ENCODE measurements at places on chromosomes 7 and 10. TPM values are rescaled to one million over a fixed set of nuclear protein-coding genes. Genes with fewer than 3 reads are reported as not detected.

STK32C gene
- total RNA-seq = 21.5 TPM

EPO gene
- not detected for total RNA-seq

DNA sequence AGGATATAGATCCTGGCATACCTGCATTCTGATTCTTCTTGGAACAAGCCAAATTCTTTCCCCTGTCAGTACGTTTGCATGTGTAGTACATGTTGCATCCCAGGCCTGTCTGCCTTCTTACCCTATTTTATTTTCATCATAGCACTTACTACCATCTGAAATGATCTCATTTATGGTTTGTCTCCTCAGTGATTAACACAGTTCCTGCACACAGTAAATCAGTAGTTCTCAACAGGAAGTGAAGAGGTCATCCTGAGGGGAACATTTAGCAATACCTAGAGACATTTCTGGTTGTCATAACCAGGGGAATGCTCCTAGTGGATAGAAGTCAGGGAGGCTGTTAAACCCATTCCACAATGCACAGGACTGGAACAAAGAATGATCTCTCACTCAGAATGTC, 38.2 kb upstream of the SLC26A4 start:
- peak; percentile 73 for DNase-seq

DNA sequence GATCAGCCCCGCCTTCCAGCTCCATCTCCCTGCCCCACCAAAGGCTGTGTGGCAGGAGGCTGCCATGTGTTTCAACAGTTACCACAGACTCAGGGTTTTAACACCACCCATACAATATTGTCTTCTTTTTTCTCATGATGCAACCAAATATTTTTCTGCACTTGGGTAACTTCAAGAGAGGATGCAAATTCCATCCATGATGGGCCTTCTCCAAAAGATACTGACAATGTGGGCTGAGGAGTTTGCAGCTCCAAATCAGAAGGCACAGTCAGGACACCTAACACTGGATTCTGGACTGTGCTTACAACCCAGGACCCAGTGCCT, 347.9 kb downstream of the GRID1 start:
- no peak for DNase-seq

PLAU gene
- 60.1 TPM for total RNA-seq

GRCh38 chr7:3725155-3726059, 424.4 kb downstream of the SDK1 start:
- peak; percentile 21 for DNase-seq

DNA sequence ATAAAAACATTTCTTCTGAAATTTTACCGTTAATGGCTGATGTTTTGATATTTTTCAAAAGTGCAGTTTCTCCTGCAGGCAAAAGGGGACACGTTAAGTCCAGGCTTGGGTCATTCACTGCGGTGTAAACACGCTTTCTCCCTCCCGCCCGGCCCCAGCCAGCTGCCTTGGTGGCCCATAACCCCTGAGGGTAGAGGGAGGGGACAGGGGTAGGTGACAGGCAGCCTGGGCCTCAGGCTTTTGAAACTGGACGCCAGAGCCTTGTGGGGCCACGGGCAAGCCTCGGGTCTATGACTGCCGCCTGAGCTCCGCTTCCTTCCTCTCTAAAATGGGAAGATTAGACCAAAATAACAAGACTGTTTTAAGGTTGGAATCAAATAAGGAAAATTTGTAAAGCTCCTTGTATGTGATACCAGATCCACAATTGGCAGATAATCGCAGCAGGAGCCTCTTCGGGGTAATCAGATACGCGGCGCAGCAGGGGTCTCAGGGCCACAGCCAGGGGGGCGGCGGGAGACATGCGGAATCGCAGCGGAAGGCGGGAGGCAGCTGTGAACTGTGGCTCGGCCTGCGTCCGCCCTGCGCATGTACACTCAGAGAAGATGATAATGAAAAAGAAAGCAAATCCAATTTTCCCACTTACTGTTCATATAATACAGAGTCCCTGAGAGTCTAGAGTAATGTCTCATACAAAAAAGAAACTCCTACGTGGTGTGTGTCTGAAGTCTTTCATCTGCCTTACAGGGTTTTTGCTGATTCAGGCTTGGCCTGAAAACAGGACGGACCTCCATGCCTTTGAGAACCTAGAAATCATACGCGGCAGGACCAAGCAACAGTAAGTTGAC, 138.3 kb downstream of the EGFR start:
- DNase-seq = peak; percentile 51

GRCh38 chr7:4995429-4995969, 36.5 kb upstream of the MMD2 start:
- no peak for DNase-seq

DNA sequence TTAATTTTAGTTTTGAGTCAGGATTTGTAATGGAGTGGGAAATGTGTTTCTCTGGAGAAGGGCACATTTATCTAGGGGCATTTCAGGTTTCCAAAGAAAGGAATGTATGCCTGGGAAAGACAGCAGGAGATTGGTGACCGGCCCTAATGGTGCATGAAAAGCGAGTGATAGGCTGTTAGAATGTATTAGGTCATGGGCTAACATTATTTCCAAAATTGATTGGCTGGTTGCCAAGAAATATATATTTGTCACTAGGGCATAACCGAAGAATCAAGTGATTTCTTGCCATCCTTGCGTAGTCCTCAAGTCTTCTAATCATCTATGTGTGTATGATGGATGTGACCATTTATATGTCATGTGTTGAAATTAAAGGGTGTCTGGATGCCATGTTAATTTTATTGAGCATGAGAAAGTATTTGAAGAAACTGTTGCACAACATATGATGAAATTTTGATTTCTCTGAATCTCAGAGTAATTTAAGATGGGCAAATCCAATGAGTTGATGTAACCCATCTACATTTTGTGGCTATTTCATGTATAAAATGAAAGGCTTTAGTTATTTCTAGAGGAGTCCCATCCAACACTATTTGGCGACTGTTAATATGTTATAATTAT, 248.4 kb downstream of the BMPER start:
- DNase-seq = no peak

DNA sequence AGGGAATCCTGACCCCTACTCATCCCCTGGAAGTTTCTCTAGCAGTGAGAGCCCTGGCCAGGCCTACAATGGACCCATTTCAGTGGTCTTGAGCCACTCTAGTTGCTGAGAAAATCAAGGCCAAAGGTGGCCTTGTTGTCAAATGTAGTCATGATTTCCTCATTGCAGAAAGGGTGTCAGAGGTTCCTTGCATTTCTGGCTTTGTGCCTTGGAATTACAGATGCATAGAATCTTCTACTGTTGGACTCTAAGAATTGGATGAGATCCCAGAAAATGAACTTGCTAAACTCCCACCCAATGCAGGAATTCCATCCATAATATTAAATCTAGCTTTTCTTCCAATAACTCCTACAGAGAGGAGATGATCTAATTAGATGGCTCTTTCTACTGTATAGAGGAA, 12.2 kb downstream of the CPA2 start:
- DNase-seq = peak; percentile 99

GRCh38 chr10:4383651-4384098, 442.3 kb upstream of the AKR1E2 start:
- peak; percentile 38 for DNase-seq

DNA sequence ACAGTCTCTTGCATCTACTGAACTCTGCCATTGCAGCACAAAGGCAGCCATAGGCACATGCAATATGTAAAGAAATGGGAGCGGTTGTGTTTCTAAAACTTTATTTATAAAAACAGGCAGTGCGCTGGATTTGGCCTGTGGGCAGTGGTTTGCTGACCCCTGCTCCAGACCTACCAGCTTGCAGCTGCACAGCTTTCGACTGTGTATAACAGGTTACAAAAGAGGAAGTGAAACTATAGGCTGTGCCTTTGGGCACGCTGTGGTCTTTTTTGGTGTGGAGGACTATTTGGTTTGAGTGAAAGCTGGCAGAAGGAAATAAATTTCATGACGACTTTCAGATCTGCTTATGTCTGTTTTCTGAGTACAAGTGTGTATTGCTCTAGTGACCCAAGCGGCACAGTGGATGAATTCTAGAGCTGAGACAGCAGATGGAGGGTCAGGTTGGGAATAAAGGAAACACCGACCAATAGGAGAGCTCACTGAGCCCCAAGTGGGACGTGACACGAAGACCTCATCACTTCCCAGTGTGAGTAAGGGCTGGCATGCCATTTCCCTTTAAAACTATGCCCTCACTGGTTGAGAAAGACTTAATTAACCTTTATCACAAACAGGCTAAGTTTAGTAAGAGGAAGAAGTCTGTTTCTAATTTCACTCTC, 152.7 kb downstream of the ANK3 start:
- no peak for DNase-seq

DNA sequence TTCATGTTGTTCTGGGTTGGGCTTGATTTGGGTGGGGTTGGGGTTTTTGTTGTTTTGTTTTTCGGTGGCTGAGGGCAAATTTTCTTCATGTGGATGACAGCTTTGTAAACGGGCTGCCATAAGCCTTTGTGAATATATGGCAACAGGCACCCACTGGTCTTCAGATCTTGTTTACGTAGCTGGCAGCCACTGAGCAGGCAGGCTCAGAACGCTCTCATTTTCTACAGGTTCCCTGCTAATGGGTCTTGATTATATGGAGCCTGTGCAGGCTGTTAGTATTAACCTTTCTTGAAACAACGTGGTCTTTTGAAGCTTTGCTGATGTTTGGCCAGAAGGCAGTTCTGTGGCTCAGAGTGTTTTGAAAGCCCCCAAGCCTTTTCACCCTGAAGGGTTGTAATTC, 199.7 kb downstream of the TNS3 start:
- no peak for DNase-seq

- DNase-seq = no peak
Observed at GRCh38 chr7:67856046-67856445, 859.4 kb downstream of the TYW1 start.

EFCAB10 gene
- total RNA-seq = not detected

IL2RA gene
- not detected for total RNA-seq

- no peak for DNase-seq
Observed at GRCh38 chr7:156194813-156195212, 382.6 kb upstream of the SHH start.

Measured in fibroblast of lung (primary cell).